ENCODE measurements at places on chromosomes 1 and 21.
A peak's percentile ranks its signal among the peaks of the same experiment; 100 is the strongest.

DNA sequence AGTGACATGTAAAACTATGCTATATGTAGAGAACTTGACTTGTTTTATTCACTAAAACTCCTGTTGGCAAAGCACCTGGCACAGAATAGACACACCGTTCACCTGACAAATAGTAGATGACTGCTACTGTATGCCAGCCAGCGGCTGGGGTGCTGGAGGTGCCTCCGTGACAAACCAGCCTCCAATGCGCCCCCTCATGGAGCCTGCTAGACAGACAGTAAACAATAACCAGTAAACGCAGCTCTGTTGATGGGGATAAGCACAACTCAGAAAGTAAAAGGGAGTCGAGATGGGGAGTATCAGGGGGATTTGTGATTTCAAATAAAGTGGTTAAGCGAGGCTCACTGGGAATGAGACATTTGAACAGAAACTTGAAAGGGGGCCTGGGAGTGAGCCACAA is 107.2 kb downstream of the PRDM2 start:
- no peak for DNase-seq

- no peak for DNase-seq
These were observed 107.7 kb upstream of the COL6A1 start for GRCh38 chr21:45873866-45874265.

DNA sequence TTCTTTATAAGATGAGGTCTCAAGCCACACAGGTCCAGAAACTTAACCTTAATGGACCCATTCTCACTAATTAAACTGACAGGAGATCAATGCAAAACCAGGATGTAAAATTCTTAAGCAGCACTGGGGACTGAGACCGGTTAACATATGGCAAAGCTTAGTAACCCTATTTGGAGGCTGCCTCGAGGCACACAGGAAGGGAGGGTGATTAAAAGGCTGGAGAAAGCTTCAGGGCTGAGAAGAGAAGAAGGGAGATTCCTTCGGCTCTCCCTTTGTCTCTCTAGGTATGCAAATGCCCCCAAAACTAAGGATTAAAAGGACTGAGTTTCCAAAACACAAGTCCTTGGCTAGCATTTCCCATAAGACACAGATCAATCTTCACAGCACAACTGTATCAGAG is 120.8 kb upstream of the DSCAM start:
- DNase-seq: no peak

DNA sequence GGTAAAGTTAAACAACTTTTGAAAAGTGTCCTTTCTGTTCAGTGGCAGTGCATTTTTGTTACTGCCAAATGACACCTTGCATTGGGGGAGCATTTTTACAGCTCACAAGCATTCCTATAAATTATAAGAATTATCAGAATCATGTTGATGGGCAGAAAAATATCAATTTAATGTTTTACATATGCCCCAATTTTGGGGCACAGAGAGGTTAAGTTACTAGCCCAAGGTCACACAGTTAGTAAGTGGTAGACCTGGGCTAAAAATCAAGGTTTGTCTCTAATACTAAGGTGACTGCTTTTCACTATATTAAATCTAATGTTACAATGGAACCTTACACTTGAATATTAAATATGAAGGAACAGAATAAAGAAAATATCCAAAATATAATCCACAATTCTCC is 180.1 kb upstream of the IVNS1ABP start:
- DNase-seq: no peak

GRCh38 chr1:183998045-183998444 is 39.5 kb downstream of the COLGALT2 start:
- no peak for DNase-seq

DNA sequence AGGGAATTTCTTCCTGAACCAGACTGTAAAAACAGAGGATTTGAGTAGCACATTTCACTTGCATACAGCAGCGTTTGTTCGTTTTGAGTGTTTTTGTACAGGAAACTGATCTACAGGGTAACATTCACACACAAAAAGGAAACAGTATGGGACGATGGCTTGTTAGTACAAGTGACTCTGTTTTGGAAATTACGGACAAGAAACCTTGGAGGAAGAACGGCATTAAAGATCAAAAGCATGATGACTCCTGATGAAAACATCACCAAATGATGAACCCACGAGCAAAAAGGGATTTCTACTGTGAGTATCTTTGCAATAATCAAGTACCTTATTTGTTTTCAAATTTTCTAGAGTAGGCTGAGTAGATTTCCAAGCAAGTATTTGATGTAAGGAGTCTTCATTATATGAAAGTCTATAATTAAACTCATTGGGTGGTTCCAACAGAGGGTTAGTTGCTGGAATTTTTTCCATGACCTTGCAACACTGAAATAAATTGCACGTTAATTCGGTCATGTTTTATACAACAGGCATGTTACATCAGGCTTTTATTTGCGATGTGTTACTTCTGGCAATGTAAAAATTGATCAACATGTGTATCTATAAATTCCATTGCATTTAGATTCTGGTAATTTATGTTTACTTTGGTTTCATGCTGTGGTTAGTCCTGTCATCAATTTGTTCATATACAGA is 76.7 kb upstream of the KCNK2 start:
- no peak for DNase-seq

DNA sequence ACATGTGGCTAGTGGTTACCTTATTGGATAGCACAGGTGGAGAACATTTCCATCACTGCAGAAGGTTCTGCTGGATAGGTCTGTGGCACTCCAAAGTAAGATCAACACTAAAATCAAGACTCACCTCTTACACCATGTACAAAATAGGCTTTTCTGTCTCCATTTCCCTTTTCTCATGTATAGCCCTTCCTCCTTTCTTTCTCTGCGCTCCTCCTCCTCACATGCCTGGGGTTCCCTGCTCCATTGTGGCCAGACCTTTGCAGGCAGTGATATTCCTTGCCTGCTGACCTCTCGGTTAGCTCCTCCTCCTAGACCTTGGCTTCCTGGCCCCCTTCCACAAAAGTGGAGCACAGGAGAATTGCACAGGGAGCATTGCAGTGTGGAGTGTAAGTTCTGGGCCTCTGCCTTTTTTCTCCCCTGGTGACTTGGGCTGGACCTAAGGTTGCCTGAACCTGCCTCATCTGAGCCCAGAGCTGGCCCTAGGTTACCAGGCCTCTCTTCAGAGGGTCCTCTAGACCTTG is 33.2 kb upstream of the RBM15 start:
- no peak for DNase-seq

- DNase-seq: no peak
These were observed 36.5 kb upstream of the KCND3 start for GRCh38 chr1:112026016-112026415.

DNA sequence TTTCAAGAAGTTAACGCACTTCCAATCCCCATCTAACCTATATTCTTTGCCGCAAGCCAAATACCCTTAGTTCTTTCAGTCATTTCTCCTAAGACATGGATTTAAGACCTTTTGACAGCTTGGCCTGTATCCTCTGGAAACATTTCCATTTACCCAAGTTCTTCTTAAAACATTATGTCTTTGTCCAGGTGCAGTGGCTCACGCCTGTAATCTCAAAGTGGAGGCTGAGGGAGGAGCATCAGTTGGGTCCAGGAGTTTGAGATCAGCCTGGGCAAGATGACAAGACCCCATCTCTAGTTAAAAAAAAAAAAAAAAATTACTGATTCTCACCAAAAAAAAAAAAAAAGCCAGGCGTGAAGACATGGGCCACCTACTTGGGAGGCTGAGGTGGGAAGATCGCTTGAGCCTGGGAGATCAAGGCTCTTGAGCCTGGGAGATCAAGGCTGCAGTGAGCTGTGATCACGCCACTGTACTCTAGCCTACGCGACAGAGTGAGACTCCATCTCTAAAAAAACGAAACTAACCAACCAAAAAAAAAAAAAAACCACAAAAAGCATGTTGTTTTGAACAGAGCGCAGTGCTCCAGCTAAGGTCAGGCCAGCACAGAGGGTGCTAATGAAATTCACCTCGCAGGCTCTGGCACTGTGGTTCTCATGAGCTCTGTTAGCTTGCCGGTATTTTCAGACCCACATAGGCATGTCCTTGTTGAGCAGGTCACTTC is 36.0 kb downstream of the NUAK2 start:
- peak; percentile 42 for DNase-seq

DNA sequence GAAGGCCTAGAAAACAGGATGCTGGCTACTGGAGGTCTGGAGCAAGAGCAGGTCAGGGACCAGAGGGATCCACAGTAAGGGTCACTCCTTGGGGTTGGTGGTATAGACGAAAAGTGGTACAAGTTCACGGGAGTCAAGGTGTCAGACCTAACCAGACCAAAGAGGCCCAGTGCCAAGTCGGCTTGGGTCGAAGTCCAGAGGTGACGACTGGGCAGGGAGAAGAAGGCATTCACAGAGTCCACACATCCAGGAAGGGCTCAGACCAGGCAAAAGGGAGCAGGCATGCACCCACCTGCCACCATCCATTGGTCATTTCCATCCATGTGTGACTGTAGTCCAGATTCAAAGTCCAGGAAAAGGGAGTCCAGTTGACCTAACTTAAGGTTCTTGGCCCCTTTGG is 27.1 kb upstream of the SYT6 start:
- DNase-seq: no peak

GRCh38 chr1:245338485-245338877 is 183.7 kb downstream of the KIF26B start:
- DNase-seq: no peak

DNA sequence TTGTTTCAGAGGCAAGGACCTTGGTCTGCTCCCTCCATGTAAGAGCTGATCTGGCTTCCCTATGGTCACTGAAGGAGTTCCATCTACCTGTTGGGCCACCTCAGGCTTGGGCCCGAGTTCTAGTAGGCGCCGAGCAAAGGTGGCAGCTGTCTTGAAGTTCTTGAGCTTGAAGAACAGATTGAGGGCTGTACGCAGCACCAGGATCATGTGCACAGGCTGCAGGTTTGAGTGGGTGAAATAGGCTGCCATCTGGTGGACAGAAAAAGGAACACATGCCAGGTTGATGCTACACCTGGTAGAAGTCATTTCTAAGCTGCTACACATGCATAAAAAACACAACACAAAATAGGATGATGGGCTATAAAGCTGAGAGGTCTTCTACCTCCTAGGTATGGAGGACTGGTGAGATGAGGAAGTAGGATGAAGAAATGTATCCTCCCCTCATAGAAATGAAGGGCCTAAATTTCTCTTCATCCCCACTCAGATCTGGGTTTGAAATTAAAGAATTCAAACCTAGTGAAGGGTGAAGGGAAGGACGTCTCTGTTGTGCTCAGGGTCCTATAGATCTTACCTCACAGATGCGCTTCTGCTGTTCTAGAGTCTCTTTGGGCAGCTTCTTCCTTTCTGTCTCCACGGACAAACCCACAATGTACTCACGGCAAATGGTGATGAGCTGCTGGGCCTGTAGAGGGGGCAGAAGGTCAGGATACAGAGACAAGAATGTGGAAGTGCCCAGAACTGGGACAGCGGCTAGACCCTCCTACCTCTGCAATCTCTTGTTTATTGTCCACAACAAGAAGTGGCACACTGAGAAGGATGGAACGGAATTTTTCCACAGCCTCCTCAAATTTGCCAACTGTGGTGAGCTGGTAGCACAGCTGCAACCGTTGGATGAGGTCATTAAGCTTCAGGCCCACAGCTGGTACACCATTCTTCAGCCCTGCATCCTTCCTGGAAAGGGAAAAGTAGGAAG is 6.6 kb upstream of the PEX19 start:
- DNase-seq: peak; percentile 55

- peak; percentile 35 for DNase-seq
These were observed 6.1 kb upstream of the RNF223 start for GRCh38 chr1:1080122-1080757.

Data from stimulated activated CD4-positive, alpha-beta T cell treated with anti-CD3 and anti-CD28 coated beads, Interleukin-1b, Interleukin-23, amount 100 ng/mL, for 48 hours (primary cell).